ENCODE measurements at places on chromosomes 7 and 10.

- no peak for DNase-seq
These were observed 563.3 kb upstream of the SORCS1 start for GRCh38 chr10:107727767-107728317.

DNA sequence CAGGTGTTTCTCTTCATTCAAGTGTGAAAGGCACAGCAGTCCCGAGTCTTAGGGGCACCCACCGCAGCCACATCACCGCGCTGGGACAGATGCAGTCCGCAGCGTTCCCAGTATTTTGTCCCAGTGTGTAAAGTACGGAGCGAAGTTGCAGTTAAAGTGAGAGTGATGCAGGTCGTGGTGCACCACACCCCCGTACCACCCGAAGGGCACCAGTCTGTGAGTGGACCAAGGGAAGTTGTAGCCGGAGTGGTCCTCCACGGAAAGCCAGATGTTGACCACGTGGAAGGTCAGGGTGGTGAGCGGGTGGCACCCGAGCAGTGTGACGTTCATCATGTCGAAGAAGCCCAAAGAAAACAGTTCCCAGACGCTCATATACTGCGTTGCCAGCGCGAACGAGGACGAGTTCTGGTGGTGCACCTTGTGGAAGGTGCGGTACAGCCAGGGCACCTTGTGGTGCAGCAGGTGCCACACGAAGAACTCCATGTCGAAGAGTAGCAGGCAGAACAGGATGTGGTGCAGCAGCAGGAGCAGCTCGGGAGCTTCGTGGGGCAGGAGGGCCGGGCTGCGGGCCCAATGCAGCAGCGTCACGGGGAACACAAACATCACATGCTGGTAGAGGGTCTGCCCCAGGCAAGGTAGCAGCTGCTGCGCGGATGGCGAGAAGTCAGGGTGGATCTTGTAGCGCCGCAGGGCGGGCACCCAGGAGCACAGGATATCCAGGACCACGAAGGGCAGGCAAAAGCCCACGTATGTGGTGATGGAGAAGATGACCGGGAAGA, 526 bp downstream of the CH25H start:
- DNase-seq: no peak

DNA sequence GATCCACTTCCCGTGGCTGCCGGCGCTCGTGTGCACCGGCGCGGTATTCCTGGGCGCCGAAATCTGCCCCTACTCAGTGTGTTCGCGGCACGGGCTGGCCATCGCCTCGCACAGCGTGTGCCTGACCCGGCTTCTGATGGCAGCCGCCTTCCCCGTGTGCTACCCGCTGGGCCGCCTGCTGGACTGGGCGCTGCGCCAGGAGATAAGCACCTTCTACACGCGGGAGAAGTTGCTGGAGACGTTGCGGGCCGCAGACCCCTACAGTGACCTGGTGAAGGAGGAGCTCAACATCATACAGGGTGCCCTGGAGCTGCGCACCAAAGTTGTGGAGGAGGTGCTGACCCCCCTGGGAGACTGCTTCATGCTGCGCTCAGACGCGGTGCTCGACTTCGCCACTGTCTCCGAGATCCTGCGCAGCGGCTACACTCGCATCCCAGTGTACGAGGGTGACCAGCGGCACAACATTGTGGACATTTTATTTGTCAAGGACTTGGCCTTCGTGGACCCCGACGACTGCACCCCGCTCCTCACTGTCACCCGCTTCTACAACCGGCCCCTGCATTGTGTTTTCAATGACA, 1.3 kb downstream of the CNNM1 start:
- no peak for DNase-seq

DNA sequence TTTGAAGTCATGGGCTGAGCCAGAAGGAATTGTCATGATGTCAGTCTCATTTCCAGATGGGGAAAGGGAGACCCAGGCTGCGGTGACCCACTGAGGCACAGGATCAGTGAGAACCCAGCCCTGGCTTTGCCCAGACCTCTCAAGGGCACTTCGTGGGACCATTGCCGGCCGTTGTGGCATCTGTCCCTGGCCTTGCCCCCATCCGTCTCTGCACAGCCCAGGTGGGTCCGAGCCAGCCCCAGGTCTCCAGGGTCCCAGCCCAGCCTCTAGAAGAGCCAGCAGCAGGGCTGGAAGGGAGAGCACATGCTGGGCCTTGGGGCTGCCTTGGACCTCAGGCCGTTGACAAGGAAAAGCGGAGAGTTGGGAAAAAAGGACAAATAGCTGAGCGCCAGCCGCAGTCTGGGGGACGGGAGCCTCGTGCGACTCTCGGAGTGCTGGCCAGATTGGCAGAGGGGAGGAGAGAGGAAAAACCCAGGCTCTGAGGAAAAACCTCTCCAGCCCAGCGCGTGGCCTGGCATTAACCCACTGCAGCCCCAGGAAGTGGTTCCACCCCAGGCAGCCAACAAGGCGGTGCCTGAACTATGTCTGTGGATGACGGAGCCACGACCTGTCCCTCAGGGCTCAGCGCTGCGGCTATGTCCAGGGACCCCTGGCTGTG, 30.2 kb downstream of the GRIFIN start:
- DNase-seq: no peak

Measured in GM12864 (cell line).